ENCODE measurements at places on chromosomes 1 and 21.

GRCh38 chr1:210446479-210446878 lies 117.8 kb downstream of the HHAT start:
- no peak for DNase-seq

DNA sequence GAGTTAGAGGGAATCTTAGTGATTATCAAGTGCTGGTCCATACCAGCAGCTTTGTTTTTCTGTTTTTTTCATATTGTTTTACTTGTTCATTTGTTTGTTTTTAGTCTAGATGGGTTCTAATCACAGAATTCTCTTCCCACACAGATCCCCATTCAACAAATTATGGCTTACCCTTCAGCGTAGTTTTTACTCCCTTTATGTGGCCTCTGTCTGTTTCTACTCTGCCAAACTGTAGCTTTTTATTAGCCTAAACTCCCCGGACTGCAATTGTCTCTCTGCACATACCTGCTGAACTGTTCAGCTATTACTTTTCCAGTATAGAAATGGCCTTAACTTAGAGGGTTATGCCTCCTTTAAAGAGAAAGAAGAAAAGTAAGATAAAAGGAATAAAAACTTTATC lies 348.5 kb downstream of the TGFB2 start:
- DNase-seq, result no peak

- DNase-seq, result no peak
Measured at GRCh38 chr1:190019717-190020116, 457.9 kb downstream of the BRINP3 start.

DNA sequence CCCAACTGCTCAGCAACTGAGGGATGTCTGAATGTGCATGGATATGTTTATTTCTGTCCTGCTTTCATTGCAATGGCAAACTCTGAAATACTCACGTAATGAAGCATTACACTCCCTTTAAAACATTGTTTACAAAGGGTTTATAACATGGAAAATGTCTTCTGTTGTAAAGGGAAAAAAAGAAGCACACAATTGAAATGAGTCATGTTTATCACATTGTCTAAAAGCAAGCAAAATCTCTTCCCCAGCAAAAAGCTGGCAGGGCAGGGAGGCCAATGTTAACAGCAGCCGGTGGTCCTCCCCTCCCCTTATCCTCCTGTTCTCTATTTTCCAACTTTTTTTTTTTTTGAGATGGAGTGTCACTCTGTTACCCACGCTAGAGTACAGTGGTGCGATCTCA lies 3.9 kb upstream of the EFNA1 start:
- DNase-seq, result no peak

- DNase-seq, result no peak
Measured at GRCh38 chr1:150793221-150793620, 14.8 kb downstream of the CTSK start.

- no peak for DNase-seq
Measured at GRCh38 chr1:208054485-208054884, 143.6 kb upstream of the CD34 start.

DNA sequence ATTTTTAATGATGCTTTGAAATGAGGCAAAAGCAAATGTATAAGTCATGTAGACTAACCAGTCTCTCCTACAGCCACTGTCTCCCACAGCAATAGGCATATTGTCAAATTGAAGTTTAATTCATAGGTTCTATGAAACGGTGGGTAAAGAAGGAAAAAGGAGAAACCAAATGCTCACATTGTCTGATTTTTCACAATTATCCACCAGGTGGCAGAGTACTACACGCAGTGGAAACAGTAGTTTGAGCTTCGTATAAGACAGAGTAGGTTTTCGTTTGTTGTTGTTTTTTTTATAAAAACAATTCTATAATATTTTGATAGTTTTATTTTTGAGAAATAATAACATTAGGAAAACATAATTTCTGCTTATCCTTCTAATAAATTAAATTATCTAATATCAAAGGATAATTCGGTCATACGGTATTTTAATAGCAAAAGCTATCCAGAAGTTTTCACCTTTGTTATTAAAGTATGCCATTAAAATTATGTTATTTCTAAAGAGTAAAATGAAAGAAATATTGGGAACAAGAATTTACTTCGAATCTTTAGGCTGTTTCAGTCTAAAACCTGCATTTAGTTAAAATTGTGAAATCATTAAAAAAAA lies 39.1 kb downstream of the TYW3 start:
- peak; percentile 15 for DNase-seq

GRCh38 chr1:187411118-187411517 lies 582.4 kb downstream of the PLA2G4A start:
- DNase-seq, result no peak

DNA sequence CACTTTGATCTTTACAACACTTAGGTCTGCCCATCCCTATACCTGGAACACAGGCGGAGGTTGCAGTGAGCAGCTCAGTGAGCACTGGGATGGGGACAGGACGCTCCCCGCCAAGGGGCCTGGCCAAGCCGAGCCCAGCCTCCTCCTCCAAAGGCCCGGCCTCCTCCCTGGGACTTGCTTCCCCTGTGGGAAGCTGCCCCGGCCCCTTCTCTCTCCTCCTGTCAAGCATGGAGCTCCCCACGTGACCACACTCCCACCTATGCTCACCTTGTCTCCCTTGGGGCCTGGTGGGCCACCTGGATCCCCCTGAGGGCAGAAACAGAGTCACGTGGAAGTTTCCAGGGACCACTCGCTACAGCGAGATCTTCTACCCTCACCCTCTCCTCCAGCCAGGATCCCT lies 12.9 kb downstream of the COL16A1 start:
- DNase-seq, result no peak

- no peak for DNase-seq
Measured at GRCh38 chr1:8712413-8713231, 104.8 kb downstream of the RERE start.

DNA sequence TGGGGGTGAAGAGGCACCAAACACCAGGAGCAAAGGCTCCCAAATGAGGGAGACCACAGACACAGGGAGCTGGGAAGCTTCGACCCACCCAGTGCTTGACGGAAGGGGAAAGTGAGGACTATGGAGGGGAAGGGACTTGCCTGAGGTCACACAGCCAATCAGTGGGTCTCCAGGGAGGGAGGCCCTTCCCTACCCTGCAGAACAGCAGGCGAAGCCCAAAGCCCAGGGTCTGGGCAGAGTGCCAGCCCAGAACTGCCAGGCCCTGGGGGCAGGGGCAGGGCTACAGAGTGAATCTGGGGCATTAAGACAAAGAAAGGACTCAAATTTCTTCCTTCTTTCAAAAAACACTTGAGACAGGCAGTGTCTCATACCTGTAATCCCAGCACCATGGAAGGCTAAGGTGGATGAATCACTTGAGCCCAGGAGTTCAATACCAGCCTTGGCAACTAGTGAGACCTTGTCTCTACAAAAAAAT lies 45.5 kb upstream of the ECE1 start:
- no peak for DNase-seq

DNA sequence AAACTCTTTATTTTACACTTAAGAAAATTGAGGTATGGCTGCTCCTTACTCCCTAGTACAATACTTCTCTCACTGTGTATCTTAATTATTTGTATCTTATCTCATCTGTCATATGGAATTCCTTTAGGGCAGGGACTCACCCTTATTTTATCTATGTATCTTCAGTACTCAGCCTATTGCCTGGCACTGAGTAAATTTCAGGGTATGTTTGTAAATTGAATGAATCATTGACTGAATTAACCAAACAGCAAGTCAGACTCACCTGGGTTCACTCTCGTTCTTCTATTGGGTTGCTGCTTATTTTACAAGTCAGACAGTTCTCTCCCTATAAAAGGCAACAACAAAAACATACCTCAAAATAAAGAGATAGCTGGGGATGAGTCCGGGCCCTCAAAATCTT lies 63.8 kb downstream of the LAMC1 start:
- DNase-seq, result peak; percentile 63

DNA sequence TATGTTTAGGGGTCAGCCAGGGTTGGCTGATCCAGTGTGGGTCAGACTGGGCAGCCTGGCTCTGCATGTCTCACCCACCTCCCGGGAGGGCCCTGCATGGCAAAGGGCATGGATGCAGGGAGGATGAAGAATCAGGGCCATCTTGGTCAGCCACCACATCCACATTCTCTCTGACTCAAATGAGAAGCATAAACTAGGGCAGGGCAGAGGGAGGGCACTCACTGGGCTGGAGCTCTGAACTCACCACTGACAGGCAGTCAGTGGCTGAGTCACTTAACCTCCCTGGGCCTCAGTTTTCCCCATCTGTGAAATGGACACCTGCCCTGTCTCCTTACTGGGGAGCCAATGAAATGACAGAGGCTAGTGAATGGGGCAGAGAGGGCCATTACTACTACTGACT lies 4.3 kb upstream of the CELA2A start:
- no peak for DNase-seq

DNA sequence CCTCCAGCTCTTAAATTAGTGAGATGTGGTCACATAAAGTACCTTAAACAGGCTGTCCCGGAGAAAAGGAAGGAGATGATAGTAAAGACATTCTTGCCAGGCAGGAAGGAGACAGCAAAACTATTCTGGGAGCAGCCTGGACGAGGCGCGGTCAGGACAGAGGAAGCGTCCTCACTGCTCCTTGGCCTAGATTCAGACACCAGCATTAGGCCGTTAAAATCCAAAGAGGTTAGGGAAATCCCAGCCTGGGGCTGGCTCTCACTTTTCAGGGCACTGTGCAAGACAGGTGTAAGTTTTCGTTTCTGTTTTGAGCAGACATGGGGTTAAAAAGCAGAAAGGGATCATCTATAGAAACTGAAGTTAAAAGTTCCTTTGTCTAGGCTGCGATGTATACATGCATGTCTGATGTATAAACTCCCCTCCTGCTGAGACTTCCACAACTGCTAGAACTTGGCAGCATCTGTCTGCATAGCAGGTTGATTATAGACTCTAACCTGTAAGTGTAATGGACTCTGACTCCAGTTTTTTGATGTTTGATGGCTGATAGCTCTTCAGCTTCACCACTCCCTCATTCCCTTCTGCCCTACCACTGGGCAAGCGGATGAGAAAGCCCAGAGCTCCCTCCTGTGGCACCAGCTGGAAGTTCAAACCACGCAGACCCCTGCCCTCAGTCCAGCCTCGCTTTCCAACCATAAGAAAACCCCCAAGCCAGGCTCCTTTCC lies 21.5 kb downstream of the STPG1 start:
- DNase-seq, result no peak

DNA sequence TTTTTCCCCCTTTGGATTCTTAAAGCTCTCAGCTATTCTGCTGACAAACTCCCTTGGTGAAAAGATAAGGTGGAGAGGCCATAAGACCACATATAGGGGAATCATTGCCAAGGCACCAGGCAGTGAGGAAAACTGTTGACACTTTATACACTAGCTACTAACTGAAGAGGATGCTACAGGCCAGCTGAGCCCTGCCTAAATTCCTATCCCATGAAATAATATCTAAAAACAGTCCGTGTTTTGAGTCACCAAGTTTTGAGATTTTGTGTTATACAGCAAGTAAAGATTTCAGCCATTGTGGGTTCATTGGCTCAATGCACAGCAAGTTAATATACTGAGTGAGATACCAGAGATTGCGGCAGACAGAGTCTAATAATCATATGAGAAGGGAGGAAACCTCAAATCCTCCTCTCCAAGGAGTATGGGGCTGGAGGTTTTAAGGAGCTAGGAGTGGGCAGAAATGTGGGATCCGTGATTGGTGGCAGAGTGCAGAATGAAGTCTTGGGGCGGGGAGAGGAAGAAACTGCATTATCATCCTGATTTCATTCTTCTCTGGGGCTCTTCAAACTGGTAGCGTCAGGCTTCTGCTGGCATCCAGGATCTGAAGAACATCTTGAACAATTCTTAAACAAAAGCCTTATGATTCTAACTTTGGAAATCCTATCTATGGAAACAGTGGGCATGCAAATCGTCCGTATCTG lies 9.2 kb downstream of the CLDN8 start:
- no peak for DNase-seq

DNA sequence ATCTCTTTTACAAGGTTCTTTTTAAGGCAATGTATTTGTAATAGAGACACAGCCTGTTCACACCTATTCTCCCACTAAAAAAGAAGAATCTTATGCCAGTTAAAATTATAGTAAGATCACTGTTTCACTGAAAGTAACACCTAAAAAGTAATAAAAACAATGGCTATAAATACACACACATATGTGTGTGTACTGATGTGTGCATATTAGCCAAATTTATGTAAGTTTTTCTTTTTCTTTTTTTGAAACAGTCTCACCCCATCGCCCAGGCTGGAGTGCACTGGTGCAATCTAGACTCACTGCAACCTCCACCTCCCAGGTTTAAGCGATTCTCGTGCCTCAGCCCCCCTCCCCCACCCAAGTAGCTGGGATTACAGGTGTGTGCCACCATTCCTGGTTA lies 56.8 kb upstream of the SLC30A10 start:
- no peak for DNase-seq

DNA sequence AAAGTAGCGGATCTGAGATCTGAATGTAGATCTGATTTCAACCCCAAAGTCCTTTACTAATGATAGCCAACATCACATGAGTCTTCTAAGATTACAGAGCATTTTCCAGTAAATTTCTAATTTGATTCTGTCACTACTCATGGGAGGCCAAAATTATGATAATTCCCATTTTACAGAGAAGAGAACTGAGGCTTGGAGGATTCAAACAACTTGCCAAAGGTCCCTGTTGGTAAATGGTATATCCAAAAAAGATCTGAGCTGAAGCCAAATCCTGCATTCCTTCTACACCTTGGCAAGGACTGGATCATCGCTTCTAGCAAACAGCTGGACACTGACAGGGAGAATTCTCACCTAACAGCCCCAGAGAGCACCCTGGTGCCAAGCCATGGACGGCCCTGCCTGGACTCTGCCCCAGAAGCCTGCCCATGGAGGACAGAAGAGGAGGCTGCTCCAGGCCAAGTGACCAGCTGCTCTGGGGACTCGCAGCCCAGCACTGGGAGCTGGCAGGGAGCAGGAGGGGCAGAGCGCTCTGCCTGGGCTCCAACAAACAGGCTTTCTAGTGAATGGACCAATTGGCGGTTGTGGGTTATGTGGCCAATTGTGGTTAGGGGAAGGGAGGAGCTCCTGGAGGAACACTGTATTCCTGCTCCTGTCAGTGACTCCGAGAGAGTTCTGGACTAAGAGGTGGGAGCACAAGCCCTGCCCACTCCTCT lies 6.4 kb upstream of the CSF1 start:
- DNase-seq, result no peak

GRCh38 chr1:116716391-116716790 lies 37.8 kb upstream of the CD2 start:
- no peak for DNase-seq

DNA sequence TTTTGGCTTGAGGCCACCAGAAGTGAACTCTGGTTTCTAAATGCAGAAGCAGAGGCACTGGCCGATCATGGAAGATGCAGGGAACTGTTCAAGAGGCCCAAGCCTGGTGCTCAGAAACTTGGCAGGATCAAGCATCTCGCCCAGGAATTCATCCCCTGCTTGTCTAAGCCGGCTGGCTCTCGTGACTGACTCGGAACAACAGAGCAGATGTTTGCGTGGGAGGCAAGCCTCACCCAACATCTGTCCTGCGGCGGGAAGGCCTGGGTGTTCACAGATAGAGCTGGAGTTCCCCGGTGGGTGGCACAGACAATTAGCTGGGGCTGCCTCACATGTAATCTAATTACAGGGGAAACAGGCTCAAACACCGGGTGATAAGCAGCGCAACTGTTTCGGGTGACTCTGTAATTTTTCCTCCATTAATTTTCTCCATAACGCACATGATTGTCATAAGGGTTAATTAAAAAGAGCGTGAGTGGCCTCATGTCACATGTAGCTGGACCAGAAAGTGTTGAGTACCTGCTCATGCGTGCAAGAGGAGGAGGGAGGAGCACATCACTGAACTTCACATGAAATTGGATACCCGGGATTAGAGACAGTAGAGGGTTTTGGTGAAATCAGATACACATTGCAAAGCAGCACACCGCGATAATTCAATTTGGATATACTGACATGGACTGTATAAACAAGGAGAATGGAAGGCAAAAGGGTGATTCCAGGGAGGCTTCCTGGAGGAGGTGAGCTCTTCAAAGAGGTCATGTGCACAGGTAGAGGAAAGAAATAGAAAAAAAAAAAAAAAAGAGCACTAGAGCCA lies 180.0 kb downstream of the ETS2 start:
- DNase-seq, result no peak
